Stimulated activated CD8-positive, alpha-beta memory T cell treated with anti-CD3 and anti-CD28 coated beads, Interleukin-4, amount 100 ng/mL, for 1 hour (primary cell): ENCODE measurements at places on chromosomes 1 and 21.

GRCh38 chr1:53592521-53592982, 133.4 kb downstream of the DMRTB1 start:
- DNase-seq: no peak

- DNase-seq: no peak
These were observed at the start of gene KRTAP19-4 for GRCh38 chr21:30497065-30497464. KRTAP19-4 (minus strand) TSS chr21:30497165; CDS start chr21:30497110, 55 bp downstream.

DNA sequence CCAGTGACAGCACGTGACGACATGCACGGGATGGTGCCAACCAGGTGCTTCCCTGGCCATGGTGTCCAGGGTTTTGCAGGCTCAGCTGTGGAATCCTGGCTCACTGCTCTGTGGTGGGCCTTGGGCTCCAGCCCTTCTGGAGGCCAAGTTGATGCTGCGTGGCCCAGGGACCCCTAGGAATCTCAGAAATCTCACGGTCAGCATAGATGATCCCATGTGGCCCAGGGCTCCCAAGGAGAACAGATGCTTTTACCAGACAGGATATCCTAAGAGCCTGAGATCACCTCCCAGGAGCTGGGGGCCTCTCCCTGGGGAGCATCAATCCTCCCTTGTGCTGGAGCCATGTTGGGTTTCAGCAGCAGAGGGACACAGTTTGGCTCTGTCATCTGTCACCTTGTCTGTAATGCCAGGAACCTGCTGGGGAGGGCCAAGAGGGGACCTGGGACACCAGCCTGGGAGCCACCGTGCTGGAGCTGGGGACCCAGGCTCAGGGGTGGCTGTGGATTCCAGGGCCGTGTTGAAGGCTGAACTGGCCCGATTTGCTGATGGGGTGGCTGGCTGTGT, 63.9 kb downstream of the TRIM11 start:
- no peak for DNase-seq

GRCh38 chr1:180231506-180231921, 1.4 kb downstream of the LHX4 start:
- no peak for DNase-seq

GRCh38 chr1:109156916-109157385, 43.0 kb downstream of the ELAPOR1 start:
- DNase-seq: no peak

GRCh38 chr1:23592209-23592892, 33.0 kb upstream of the ID3 start:
- no peak for DNase-seq

DNA sequence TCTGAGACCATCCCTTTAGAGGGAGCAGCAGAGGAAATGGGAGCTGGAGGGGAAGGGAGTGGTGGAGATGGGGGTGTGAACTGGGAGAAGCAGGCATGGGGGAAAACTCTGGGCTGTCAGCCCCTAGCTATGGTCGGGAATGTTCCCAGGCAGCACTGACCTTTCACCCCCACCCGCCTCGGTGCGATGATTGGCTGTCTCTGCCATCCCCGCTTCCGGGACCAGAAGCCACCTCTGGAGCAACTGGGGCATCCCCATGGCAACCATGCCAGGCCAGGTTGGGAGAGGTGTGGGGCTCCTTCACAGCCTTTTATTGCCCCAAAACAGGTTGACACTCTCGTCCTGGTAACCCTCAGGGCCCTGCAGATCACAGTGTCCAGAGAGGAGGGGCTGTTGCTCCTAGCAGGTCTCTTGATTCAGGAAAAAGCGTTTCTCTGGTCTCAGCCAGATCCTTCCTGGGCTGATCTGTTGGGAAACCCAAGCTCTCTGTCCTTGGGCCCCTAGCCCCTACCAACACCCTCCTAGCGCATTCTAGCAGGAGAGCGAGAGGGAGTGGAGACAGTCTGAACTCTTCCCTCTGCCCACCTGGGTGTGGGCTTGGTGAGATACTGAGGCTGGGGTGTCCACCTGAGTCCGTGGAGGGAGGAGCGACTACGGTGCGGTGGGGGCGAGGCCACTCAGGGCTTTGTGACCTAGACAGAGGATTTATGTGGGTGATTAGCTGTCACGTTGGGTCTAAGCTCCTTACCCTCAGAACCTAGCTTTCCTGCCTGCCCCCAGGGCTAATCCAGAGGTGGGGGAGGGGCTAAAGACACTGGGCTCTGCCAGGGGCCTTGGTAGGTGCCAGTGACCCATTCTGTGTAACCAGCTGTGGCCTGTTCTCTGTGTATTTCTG, 12.2 kb upstream of the SLC6A9 start:
- no peak for DNase-seq

- DNase-seq: no peak
These were observed 15.7 kb downstream of the IFNAR2 start for GRCh38 chr21:33245289-33245918.

GRCh38 chr1:6807782-6808181, 22.5 kb downstream of the CAMTA1 start:
- no peak for DNase-seq

DNA sequence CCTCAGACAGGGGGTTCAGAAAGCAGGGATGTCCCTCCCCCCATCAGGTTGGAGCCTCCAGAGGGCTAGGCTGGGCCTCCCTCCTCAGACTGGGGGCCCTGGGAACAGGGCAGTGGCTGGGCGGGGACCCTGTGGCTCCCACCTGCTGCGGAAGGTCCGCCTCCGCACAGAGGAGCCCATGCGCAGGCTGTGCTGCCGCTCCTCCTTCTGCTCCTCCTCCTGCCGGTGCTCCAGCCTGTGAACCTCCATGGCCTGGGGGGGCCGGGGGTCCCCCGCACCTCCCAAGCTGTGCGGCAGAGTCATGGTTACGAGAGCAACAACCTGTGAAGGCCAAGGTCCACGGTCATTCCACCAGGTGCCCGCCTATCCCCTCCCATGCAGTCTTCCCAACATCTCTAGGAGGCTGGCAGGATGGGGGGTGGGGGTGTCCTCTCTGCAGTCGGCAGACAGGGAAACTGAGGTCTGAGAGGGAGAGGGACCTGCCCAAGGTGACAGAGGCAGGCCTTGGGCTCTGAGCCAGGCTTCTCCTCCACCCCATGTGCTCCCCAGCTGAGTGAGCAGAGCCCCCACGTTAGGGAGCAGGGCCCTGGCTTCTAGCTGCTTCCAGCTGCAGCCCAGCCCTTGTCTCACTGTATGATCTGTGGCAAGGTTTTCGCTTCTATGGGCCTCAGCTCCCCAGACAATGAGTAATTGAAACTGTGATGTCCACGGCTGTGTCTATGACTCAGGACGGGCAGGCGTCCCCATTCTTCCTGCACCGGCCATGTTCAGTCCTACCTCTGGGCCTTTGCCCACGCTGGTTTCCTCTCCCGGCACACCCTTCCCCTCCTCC, 3.4 kb downstream of the MYOM3 start:
- no peak for DNase-seq

DNA sequence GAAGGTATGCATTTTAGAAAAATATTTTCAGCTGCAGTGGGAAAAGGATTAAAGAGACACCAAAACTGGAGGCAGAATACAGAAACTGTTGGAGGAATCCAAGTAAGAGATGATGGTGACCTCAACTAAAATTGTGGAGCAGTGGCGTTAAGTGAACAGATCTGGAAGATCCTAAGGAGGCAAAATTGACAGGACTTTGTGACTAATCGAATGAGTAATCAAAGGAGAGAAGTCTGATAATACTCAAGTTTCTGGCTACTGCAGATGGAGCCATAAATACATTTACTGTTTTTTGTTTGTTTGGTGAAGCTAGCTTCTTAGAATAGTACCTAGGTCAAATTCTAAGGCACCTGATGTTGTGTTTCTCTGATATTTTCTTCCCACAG, 3.1 kb downstream of the CTBS start:
- no peak for DNase-seq

DNA sequence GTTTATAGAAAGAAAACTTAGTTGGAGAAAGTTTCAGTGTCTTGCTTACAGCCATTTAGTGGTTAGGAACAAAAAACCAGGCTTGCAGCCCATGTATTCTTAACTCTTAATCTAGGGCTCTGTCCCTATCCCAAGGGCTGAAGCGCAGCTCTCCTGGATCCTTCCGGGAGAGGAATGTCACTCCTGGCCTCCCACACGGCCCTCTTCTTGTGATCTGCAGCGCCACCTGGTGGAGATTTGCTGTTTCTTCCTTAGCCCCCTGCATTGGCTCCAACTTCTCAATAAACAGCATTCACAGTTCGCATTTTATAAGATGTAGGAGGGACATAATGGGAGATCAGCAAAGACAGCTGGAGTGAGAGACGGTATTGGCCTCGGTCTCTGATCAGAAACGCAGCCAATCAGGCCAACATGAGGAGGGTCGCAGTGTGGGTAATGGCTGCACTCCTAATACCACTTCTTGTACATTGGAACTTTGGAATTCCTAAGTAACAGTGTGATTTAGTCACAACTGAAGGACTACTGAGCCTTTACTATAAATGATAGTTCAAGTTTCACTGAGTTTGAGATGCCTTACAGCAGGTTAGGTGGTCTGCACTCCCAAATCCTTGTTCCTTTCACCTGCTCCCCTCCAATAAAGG, 283.4 kb downstream of the ASTN1 start:
- DNase-seq: no peak

DNA sequence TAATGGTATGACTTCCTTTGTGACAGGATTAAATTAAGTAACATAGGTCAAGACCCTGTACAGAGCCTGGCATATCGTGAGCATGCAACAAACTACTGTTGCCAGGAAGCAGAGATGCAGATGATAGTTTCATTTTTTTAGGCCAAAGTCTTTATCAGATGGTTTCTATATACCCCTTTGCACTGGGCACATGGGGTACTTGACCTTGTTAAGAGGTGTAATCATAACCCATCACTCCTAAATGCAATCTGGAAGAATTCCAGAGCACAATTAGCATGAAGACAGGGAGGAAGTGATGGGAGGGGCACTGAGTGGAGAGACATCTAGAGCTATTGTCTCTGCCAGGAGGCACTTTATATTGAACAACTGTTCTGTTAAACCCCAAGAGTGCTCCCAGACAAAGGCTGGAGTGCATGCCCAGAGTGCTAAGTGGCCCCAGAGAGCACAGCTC, 22.1 kb downstream of the ZBTB17 start:
- DNase-seq: no peak

- no peak for DNase-seq
These were observed 99.0 kb upstream of the C1orf105 start for GRCh38 chr1:172321451-172321850.

- DNase-seq: no peak
These were observed 26.1 kb downstream of the SLC6A17 start for GRCh38 chr1:110176299-110176956.

GRCh38 chr1:178599087-178599486, 86.2 kb downstream of the TEX35 start:
- no peak for DNase-seq

GRCh38 chr1:93102142-93102541, 23.1 kb downstream of the MTF2 start:
- DNase-seq: no peak

- DNase-seq: no peak
These were observed 10.0 kb upstream of the OTUD3 start for GRCh38 chr1:19872190-19872589.

DNA sequence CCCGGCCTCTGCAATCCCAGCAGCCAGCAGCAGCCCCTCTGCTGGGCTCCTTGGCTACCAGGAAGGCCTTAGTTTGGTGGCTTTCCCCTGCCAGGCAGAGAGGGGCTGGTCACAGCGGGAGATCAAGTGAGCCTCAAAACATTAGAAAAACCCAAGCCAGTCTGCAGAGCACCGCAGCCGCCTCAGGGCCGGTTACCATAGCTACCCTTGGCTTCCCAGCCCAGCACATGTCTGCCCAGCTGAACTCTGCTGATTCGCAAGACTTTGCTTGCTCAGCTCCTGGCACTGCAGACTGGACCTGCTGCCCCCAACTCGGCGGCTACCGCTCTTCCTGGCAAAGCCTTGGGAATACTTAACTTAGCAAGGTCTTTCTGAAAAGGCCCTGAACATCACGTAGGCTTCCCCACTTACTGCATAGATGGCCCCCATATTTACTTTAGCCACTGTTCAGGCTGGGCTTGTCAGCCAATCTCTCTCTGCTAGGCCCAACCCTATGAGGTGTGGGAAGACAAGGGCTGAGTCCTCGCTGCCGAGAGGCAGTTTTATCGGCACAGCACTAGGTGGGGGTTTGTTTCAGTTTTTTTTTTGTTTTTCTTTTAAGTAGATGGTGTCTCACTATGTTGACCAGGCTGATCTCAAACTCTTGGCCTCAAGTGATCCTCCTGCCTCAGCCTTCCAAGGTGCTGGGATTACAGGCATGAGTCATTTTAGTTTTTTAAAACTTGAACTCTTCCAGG, 28.6 kb upstream of the PLEKHG5 start:
- no peak for DNase-seq

- DNase-seq: no peak
These were observed 75.4 kb downstream of the MDM4 start for GRCh38 chr1:204591473-204592090.

GRCh38 chr1:17822741-17823426, 67.8 kb downstream of the ACTL8 start:
- no peak for DNase-seq

DNA sequence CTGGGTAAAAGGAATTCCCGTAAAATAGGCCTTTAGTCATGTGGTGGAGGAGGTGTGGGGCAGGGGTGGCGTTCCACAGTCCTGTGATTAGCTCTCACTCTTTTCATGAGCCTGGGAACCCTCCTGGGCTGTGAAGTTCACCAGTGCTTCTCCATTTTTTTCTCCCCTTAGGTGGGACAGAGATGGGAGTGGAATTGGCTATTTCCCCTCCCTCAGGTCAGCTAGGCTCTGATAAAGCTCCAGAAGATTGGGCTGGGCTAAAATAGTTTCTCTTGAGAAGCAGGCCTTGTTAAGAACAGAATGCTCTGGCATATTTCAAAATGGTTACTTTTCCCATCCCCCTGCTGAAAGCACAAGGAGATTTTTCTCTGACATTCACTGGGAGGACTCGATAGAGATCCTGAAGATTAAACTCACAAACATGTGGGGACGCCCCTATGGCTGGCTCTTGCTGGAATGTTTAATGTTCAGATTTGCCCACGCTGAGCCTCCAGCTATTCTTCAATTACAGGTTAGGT, 33.4 kb upstream of the SLC2A1 start:
- no peak for DNase-seq

DNA sequence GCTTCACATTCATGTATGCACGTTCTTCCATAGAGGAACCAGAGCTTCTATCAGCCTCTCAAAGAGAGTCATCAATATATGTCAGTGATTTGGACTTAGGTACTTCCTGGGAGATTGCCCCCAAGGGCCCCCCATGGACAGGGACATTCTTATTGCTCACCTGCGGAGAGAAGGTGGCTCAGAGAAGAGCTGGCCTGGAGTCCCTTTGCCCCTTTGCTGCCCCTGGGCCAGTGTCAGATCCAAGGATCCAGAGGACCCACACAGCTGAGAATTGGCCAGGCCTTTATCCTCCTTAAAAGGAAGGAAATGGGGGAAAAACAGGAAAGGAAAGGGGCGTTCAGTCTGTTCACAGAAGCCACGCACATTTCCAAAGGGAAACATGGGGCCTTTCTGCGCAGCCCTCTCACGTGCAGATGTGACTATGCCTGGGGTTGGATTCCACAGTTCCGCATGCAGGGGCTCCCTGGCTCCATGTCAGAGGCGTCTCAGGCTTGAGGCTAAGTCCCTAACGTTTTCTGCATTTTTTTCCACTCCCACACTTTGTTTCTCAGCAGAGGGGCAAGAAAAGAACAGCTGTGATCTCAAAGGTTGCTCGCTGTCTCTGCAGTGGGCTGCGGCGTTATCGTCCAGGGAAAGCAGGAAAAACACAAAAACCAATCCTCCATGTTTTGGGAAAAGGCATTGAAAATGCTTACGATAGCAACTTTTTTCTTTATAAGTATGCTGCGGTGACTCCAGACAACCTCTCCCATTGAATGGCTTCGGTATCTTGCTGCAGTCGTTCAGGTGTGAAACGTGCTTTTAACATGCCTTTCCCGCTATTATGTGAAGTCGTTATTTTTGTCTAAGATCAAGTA, 5.9 kb downstream of the C1orf226 start:
- DNase-seq: no peak
